ENCODE measurements at places on chromosomes 13 and 19.

GRCh38 chr13:42046448-42046847 is 2.0 kb upstream of the DGKH start:
- no peak for DNase-seq

- no peak for DNase-seq
These were observed 465.6 kb downstream of the ITGBL1 start for GRCh38 chr13:101917833-101918661.

- no peak for DNase-seq
These were observed 87.4 kb downstream of the ELF1 start for GRCh38 chr13:40931719-40932118.

DNA sequence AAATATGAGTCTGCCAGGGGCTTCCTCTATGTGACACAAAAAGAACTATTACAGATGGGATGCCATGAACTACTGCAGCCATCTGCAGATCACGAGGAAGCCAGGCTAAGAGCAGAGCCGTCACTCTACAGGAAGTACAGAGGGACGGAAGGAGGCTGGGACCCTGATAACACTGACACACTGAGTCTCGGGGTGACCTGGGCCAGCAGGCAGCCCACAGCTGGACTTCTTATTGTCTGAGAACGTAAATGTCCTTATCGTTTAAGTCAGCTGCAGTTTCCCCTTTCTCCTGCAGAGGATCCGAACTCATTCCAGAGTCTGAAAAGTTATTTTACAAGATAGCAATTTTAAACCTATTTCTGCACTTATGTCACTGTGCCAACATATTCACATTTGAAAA is 20.7 kb downstream of the PARP4 start:
- no peak for DNase-seq

DNA sequence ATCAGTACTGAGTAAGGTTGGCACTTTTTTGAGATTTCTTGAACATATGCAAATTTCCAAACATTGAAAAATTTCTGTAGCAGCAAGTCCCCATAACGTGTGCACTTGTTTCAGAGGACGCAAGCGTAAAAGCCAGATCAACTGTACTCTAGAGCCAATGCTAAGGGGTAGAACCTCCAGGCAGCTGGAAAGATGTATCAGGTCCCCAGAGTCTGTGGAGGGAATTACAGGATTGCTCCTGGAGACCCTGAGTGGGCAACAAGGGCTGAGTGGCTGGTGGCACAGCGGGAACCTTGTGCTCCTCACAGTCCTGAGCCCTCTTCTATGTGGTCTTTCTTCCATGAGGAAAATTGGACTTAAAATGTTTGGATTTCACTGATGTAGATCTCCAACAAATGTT is 53.9 kb upstream of the AMER2 start:
- no peak for DNase-seq

GRCh38 chr13:60282186-60282585 is 114.8 kb upstream of the TDRD3 start:
- DNase-seq: no peak

DNA sequence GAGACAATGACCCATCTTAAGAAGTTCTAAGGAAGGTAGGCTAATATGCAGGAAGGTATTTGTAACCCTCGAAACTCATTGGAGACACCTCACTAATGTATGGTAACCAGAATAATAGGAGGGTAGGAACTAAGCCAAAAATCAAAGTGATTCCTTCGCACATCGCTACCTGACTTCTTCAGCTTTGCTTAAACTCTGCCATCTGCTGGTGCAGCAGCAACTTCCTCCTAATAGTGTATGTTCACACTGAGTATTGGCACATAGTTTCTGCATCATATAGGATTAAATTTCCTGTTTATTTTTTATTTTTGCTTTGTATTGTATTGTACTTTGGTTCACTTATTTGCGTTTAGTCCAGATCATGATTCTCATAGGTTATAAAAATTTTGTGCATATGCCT is 676.2 kb downstream of the GPC5 start:
- DNase-seq: no peak

DNA sequence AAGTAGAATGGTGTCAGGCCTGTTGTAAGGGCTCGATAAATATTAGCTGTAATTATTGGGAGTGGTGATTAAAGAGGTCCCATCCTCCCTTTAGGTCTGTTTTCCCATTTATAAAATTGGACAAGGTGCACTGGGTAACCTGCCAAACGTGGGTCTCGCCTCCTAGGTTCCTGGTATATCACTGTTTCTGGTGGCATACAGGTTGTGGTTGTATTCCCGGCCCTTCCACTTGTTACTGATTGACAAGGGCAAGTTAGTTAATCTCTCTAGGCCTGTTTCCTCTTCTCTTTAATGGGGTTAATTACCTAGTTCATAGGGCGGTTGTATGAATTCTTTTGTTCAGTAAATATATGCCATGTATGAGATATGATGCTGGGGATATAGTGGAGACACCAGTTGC is 1.5 kb downstream of the PPP2R1A start:
- no peak for DNase-seq
